ENCODE measurements at places on chromosomes 16 and 17. TPM values are rescaled to one million over a fixed set of nuclear protein-coding genes. Genes with fewer than 3 reads are reported as not detected.

The KRT20 gene
- total RNA-seq: not detected

The POLG2 gene
- total RNA-seq: 40.7 TPM

GRCh38 chr16:49635009-49635350, 220.9 kb downstream of the ZNF423 start:
- no peak for DNase-seq

The SLC38A8 gene
- not detected for total RNA-seq

The NFATC3 gene
- 82.5 TPM for total RNA-seq

DNA sequence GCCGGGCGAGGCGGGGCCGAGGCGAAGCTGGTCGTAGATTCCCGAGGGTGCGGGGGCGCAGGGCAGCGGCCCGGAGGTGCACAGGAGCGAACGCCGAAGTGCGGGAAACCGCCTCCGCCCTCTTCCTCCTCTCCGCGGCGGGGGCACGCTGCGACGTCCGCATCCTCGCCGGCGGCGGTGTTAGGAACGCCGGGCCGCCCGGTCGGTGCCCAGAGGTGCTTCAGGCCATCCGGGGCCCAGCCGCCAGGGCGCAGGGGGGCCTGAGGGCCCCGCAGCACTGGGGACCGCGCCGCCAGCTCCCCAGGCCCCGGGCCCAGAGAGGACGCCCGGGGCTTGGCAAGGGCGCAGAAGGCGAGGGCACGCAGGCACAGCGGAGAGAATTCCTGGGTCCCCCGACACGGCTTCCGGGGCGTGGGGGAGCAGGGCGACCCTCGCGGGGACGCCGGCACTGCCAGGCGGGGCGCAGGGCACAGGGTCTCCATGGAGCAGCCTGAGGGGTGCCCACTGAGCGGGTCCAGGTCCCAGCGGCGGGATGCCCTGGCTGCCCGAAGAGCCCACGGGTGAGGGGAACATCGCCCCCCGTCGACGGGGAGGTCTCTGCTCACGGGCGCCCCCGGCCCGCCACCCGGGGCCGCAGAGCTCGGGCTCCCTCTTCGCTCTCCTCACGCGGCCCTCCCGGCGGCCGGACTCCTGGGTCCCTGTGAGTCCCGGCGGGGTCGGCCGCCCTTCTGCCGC, 576 bp downstream of the EPOP start:
- DNase-seq: peak; percentile 64

DNA sequence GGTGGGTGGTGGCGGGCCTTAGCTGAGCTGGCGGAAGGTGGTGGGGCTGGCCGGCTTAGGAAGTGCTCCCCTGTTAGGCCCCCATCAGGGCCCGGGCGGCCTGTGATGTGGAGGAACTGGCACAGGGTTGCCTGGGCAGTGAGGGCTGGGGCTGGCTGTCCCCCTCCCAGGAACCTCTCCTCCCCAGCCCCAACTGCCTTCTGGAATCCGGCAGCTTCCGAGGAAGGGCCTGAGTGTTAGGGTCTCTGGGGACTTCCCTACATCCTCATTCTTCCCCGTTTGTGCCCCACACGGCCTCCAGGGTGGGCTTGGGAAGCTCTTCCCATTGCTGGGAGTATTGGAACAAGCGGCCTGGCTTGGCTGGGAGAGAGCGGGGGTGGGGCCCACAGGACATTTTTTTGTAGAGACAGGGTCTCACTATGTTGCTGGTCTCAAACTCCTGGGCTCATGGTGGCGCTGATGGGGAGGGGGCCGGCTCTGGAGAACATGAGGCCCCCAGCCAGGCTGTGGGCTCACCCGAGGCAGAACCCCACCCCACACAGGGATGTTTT, 89.9 kb upstream of the CIBAR2 start:
- DNase-seq: no peak

The PHF12 gene
- 67.7 TPM for total RNA-seq

The PRKAR1A gene
- 252 TPM for total RNA-seq

The PPP1R27 gene
- total RNA-seq: not detected

DNA sequence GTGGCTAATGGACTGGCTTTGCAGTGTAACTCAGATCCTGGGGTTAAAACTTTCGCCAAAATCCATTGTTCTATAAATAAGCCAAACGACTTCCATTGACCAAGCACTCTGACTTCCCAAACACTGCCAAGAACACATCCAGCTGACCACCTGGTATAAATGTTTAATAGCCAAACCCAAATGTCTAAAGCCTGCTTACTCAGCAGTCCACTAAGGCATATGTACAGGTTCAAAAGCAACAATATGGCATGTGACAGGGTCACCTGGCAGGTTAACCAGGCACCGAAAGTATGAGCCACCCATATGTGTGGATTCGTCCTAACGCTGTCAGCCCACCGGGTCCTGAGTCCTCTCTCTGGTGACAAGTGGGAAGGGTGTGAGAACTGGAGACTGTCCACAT, 2.1 kb downstream of the CSNK1D start:
- DNase-seq: no peak

DNA sequence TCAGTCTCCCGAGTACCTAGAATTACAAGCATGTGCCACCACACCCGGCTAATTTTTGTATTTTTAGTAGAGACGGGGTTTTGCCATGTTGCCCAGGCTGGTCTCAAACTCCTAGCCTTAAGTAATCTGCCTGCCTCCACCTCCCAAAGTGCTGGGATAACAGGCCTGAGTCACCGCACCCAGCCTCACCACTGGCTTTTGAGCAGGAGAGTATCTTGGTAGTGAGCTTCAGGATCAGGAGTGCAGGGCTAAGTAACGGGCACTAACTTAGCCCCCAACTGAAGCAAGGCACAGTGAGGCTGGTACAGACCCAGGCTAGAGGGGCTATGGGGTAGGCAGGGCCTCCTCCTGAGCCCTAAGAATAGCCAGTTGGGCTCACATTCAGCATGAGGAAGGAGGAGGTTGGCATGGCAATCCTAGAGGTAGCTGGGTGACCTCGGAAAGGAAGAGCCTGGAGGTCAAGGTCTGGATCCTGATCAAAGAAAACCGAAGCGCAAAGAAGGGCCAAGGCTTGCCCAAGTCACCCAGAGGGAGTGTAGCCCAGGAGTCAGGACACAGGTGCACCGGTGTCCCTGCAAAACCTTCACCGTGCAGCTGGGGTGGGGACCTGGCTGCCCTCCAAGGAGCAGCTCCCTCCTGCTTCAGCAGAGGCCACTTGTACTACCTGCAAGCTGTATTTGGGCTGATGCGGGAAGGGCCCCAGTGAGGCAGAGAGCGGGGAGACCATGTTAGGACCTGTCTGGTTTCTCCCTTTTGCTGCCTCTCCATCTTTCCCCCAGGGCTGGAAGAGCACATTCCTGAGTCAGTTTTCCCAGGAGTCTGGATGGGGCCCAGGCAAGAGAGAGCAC, 1.3 kb upstream of the ADGRG5 start:
- no peak for DNase-seq

The KCNG4 gene
- total RNA-seq: not detected

DNA sequence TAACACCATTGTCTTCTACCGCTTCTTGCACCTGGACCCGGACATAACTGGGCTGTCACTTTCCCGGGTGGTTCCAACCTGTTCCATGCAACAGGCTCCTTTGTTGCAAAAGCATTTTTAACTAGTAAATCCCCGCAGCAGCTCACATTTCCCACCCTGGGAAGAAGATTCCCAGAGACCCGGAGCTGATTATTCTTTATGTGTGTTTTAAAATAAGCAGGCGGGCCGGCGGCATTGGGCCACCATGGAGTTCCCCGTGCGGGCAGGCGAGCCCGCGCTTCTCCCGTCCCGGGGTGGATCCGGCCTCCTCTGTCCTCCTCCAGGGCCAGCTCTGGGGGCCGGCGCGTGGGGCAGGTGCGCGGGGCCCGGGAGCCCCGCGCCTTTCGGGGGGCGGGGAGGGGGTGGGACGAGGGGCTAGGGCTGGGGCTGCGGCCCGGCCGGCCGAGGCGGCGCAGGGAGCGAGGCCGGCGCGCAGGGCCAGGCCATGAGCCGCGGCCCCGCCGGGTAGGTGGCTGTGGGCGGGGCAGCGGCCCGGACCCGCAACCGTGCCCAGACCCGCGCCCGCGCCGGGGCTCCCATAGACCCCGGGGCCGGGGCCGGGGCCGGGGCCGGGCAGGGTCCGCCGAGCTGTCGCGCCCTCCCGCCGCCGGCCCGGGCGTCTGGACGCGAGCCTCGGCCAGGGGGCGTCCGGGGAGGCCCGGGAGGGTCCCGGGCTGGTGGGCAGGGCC, 1.7 kb downstream of the CRAMP1 start:
- peak; percentile 37 for DNase-seq

DNA sequence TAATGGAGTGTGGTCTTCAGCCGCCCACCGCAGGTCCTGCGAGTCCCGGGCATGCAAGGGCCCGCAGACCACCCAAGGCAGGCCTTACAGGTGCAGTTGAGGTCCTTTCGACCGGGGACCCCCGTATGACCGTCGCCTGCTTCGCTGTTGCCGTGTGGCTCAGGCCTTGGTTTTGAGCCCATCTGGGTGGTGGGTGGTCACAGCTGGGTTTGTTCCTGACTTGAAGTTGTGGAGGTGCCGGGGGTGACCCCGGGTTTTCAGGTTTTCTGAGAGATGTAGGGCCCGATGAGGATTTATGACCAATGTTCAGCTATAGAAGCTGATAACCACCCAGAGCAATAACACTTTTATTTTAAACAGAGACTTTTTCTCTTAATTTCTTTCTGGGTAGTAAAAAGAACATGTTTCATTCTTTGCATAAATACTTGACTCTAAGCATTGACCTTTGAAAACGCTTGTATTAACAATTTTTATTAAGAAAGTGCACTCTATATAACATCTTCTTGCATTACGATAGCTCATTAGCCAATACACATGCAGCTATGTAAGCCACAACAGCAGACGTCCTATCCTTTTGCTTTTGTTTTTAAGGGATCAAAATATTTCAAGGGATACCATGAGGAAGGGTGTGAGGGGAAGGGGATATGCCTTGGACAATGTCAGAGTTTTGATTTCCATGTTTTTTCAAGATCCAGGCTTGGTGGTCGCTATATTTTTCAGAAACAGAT, 1.9 kb downstream of the FOXL1 start:
- no peak for DNase-seq

The NUTF2 gene
- total RNA-seq: 80.8 TPM

The SDR42E2 gene
- not detected for total RNA-seq

The PIPOX gene
- 9.4 TPM for total RNA-seq

The TEDC2 gene
- total RNA-seq: 32.7 TPM

The MYH10 gene
- total RNA-seq: 7.6 TPM

DNA sequence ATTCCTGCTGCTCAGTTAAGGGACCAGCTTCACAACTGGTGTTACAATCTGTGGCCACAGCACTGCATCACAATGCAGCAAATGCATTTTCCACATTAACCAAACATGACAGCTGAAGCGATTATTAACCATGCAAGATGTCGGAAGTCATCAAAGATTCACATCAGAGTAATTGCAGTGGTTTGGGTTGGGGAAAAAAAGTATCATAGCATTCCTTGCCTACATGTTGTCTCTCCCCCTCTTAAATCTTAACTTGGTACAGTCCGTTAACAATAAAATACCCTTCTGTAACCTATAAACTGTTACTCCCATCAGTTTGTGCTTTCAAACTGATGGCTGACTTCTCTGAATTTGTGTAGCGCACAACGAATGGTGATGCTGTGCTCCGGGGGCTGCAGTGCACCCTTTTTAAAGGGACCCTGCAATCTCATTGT, 51.6 kb downstream of the NUP93 start:
- no peak for DNase-seq

DNA sequence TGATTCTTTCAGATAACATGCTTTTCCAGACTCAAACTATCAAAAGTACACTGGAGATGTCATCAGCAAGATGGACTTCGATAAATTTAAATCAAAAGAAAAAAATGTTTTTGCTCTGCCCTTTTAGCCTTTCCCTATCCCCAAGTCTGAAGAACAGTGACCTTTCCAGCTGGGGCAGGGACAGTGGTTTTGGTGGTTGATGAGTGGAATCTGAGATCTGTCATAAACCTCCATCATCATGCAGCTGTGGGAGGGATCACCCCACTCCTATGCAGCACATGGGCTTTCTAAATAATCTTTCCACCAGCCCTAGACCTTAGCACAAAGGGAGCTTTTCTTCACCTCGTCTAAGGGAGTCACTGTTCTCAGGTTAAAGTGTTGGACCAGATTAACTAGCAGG, 869.5 kb upstream of the SOX9 start:
- no peak for DNase-seq

- DNase-seq: no peak
These were observed 489.0 kb upstream of the ZFHX3 start for GRCh38 chr16:73536931-73537330.

GRCh38 chr16:27254262-27254811, 14.2 kb downstream of the NSMCE1 start:
- no peak for DNase-seq

The KRTAP9-2 gene
- total RNA-seq: not detected

DNA sequence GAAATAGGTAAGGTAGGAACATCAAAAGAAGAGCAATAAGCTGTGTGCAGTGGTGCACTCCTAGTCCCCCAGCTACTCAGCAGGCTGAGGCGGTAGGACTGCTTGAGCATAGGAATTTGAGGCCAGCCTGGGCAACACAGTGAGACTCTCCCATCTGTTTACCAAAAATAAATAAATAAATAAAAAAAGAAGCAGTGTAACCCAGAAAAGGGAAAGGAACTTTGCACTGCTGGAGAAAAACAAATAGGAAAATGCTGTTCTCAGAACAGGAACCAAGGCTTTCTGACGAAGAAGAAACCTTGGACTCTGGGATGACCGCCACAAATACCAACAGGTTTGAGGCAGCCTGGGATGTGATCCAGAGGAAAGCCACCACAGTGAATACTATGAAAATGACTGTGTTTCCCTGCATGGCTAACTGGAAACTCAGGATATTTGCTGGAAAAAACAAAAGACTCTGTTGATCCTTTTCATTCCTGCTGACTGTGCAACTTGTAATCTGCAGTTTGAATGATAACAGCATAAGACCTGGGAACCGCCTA, 41.2 kb downstream of the TTC19 start:
- no peak for DNase-seq

DNA sequence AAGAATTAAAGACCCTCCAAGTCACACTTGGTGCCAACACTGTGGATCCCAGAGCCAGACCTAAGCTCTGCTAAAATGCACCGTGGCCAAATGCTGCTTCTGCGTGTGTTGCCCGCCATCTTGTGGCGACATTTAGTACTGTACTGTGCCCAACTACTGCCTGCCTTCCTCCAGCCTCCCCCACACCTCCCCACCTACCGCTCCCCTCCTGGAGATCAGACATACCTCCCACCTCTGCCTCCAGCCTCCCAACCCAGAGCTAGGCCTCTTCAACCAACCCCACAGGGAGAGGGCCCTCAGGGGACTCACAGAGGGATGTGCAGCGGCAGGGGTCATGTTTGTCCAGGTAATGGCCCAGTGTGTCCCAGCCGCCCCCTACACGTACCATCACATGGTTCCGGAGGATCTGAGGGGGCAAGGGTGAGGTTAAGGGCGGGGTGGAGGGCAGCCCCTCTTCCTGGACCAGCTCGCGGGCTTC, 5.5 kb downstream of the GAS2L2 start:
- DNase-seq: peak; percentile 79

GRCh38 chr17:78873519-78874340, 29.3 kb downstream of the CEP295NL start:
- DNase-seq: no peak

The SSTR5 gene
- not detected for total RNA-seq

DNA sequence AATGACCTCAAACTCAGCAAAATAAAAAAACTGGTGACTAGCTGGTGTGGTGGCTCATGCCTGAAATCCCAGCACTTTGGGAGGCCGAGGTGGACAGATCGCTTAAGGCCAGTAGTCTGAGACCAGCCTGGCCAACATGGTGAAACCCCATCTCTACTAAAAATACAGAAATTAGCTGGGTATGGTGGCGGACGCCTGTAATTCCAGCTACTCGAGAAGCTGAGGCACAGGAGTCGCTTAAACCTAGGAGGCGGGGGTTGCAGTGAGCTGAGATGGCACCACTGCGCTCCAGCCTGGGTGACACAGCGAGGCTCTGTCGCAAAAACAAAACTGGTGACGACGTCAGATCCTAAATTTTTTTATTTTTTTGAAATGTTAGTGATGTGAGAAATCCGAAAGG, 82.6 kb upstream of the TOB1 start:
- no peak for DNase-seq

The NPIPB2 gene
- 17.3 TPM for total RNA-seq
